Kidney tubule cell (primary cell): ENCODE measurements at places on chromosomes 3 and 15.

DNA sequence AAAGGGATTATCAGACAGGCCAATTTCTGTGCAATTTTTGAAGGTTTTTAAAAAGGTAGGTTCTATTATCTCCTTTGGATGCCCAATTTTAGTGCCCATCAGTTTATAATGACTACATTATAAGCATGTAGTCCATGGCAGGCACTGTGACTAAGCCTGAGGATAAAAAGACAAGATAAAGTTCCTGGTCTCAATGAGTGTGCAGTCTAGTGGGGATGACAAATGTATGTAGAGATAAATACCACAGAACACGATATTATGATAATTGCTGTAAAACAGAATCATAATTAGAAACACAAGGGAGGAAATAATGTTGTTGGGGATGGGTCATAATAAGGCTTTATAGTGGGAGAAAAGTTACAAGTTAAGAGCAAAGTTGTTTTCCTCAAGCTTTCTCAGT is 163.1 kb downstream of the ZNF385D start:
- no peak for DNase-seq

- DNase-seq: peak; percentile 17
These were observed 240.1 kb downstream of the XXYLT1 start for GRCh38 chr3:195030791-195031321.

- no peak for DNase-seq
These were observed 1.5 kb downstream of the CRBN start for GRCh38 chr3:3177861-3178497.

DNA sequence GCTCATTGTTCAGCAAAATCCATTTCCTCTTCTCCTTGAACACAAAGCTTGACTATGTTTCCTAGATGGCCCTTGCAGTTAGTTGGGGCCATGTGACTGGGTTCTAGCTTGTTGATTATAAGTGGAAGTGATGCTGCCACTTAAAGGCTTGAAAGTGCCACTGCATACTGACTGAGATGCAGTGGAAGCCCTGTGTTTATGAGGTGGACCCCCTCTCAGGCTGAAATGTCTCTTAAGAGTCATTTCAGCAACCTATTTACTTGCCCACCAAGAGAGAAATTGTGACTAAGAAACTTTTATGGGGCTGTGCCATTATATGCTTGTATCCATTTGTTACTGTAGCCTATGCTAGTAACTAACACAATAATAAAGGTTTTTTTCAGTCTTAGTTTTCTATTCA is 8.4 kb upstream of the ANP32A start:
- peak; percentile 18 for DNase-seq

GRCh38 chr3:89108291-89108550 is 800 bp downstream of the EPHA3 start:
- no peak for DNase-seq

DNA sequence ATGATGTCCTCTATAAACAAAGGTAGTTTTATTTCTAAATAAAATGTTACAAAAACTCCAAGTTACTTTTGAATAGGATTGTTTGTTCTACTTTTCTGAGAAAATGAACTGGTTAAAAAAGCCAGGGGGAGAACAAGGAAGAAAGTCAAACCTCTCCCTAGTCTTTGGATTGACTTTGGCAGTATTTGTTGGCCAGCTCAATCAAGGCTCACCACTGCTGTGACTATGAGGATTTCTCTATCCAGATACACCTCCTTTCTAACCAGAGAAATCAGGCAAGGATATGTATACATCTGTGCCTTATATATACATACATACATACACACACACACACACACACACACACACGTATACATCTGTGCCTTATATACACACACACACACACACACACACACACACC is 107.8 kb downstream of the FEZF2 start:
- DNase-seq: no peak

DNA sequence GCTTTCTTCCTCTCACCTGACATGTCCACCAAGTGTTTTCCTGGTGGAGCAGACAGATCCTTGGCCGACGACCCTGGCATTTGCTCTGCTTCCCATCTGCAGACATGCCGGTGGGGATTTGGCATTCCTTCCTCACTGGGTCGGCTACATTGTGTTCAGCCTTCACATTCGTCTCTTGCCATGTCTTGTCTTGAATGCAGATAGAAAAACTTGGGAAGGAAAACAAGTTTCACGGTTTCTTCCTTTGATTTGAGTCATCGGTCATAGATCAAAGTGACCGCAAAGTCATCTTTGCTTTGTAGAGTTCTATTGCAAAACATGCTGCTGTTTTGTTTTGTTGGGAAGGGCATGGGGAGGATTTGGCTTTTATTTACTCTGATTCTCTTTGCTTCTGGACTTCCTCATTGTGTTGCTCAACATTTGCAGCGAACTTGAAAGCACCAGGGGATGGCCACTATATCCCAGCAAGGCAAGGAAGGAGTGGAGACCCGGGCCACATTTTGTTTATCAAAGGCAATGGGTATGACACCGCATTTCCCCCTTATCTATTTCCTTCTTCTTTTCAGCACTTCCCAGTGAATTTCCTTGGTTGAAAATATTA is 321.3 kb downstream of the CACNA2D3 start:
- no peak for DNase-seq

DNA sequence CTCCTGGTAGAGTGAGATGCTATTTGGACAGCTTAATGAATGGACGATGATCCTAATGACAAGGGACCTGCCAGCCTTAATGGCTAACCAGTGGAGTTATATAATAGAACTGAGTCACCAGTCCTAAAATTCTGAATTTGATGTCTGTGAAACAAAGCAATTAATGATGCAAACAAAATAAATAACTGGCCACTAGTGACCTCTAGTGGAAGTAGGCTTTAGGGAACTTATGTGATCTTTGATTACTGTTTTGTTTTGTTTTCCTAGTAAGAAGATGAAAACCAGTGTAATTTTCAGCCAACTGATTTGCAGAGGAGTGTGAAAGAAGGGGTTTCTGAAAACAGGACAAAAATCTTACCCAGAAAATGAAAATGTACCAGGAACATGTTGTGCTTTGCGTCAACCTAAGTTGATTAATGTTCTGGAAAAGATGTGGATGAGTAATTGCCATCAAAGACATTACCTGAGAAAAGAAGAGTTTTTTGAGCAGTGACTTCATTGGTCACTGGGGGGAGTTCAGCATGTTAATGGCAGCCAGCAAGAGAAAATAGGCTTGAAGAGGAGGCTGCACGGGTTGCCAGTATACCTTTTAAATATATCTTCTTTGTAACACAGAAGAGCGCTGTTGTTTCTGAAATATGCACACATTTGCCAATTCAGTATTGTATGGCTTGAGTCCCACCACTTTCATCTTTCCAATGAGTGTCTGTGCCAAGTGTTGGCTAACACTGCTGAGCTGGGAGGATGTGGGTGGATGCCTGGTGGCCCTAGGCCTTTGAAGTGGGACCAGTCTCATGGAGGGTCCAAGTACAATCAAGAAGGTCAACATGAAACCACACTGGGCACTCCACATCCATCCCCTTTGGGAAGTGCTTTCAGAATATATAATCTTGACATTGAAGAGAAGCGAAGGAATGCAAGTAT is 9.3 kb downstream of the VEPH1 start:
- peak; percentile 62 for DNase-seq

DNA sequence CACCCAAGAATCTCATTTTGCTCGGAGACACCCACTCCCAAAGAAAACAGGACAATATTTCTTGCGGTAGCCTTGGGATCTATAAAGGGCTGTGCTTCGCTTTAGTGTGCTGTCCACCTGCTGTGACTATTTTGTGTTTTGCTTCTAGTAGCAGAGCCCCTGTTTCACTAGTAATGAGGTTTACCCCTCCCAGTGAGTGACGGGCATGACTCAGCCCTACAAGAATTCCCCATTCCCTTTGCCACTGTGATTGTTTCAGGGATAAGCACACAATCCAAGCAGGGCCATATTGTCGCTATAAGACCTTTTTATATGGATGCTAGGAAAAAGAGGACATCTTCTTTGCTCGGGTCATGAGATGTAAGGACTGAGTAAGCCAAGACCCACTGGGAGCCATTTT is 62.5 kb upstream of the FOXB1 start:
- DNase-seq: peak; percentile 6

- DNase-seq: peak; percentile 43
These were observed 14.7 kb downstream of the IDH2 start for GRCh38 chr15:90087454-90088154.

DNA sequence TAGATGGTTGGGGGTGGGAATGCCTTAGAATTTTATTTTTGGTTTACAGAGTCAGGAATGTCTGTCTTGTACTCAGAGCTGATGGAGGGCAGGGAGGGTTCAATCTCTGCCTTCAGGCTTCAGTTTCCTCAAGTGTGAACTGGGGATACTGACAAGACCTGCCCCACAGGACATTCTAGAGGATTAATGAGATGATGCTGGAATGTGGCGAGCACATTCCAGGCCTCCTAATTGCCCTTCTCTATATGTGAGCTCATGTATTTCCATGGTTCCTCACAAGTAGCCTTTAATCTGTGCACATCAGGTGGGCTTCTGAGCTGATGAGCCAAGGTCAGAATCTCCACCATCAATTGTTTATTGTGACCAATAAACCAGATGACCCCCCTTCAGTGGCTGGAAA is 90.4 kb downstream of the CACNA2D3 start:
- peak; percentile 40 for DNase-seq

GRCh38 chr3:107813026-107813425 is 277.8 kb downstream of the CD47 start:
- DNase-seq: no peak

DNA sequence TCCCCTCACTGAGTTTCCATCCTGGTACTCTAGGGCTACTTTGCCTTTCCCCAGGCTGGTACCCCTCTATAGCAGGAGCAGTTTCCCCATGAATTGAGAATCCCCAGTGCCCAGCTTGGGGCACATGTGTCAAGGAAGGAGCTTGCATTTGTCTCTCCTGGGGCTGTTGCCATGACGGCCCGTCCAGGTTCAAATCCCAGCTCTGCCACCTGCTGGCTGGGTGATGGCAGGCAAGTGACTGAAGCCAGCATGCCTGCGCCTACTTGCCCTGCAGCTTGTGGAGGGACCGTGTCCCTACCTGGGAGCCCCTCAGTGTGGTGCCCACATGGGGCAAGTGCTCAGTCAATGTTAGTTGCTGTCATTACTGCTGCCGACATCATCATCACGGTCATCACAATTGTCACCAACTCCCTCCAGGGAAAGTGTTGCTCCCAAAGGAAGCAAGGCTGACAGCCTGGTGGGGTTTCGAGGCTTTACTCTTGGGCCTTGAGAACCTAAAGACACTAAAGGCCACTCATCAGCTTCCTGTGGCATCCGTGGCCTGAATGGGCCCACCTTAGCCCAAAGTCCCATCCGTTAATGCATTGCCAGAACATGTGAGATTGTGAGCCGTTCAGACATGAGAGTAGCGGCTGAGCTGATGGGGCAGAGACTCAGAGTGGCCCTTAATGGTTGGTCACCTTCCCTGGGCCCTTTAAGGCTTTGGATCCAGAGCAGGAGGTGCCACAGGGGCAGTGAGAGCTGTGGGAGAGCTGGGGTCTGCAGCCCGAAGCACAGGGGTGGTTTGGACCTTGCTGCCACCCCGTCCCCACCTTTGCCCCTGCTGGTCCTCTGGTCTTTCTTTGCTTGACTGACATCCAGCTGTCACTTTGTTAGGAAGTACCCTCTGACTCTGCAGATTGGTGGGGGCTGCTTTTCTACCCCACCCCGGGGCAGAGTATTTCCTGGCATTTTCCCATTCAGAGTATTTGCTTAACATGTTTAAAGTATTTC is 144.4 kb downstream of the DNAJB8 start:
- peak; percentile 55 for DNase-seq

DNA sequence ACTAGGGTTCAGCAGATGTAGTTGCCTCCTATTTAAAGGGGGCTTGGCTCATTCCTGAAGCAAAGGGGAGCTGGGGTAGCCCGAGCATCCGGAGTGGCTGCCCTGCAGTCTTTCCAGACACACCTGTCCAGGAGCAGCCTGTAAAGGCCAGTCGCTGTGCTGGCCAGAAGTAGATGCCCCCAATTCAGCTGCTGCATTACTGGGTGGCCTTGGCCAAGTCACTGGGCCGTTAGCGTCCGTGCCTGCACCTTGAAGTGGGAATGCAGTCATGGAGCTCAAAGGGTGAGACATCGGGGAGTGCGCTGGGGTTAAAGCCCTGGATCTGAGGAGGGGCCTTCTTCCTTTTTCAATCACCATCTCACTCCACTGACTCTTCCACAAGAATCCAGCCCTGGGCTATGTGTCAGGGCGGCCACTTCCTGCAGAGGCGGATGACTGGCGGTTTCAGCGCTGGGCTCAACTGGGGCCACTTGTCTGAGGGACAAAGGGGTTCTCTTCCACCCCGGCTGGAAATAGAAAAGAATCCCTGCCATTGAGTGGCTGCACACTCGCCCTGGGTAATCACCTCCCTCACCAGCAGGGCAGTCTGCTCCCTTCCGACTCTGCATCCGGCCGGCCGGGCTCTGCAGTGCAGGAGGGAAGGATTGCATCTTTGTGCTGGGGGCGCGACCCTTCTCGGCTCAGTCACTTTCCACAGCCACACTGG is 11.8 kb downstream of the ALDH1A3 start:
- DNase-seq: peak; percentile 15

DNA sequence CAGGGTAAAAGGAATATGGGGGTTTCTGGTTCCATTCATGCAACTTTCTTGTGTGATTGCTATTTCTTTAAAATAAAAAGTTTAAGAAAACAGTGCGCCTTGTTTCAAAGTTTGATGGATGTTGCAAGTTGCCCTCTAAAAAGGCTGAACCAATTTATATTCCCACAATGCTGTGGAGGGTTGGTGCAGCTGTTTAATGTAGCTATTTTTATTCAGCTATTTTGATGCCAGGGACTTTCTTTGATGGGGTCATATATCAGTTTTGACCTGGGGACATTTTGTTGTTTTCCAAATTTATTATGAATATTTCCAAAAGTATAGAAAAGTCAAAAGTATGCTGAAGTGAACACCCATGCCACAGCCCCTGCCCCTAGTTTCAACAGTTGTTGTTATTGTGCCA is 20.5 kb downstream of the EPHB1 start:
- DNase-seq: no peak

GRCh38 chr3:105790534-105790933 is 78.3 kb downstream of the CBLB start:
- DNase-seq: no peak

GRCh38 chr3:112984485-112984884 is 6.3 kb upstream of the GTPBP8 start:
- no peak for DNase-seq
